ENCODE measurements at places on chromosomes 4 and X.

GRCh38 chr4:168685136-168685809 is 188.4 kb downstream of the PALLD start:
- no peak for DNase-seq

DNA sequence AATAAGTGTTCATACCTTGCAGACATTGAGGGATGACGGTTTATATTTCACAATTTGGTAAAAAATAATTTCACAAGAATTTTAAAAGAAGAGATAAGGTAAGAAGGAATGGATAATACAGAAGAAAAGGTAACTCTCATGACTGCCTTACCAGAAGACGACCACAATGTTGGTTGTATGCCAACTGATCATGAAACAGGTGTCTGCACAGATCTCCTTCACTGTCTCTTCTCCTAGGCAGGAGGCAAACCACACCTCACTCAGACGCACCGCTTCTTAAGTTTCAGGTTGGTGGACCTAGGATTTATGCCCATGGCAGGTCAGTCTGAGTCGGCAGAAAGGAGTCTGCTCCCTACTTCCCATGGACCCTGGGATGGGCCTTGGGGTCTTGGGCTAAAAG is 177.2 kb downstream of the VSIG4 start:
- no peak for DNase-seq

DNA sequence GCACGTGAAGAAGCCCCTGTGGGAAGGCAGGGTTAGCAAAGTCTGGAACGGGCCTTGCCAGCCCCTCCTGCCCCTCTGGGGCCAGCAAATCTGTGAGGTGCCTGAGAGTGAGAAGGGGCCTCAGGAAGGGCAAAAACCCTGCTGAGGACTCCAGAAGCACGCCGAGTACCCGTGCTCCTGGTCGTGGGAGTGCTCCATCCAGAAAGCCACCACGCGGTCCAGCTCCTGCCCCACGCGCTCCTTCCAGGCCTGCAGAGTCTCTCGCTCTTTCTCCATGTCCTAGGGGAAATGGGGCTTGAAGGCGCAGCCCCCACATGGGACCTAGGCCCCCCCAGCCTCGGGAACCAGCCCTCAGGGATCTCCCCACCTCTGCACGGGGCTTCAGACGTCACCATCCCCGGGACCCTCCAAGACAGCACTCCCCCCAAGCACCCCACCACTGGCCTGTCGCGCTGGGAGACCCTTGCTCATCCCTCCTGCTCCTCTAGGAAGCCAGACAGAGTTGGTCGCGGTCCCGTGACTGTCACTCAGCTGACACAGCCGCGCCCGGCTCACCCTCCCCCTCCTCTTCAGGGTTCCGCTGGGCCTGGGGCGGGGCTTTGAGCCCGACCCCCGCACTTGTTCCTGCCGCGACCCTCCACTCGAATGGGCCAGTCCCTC is at the start of gene RENBP:
TSS of gene RENBP (minus strand) at position 504 of the 660 bp plus-strand sequence. CDS start at position 471, 33 bp downstream.
- DNase-seq: no peak

DNA sequence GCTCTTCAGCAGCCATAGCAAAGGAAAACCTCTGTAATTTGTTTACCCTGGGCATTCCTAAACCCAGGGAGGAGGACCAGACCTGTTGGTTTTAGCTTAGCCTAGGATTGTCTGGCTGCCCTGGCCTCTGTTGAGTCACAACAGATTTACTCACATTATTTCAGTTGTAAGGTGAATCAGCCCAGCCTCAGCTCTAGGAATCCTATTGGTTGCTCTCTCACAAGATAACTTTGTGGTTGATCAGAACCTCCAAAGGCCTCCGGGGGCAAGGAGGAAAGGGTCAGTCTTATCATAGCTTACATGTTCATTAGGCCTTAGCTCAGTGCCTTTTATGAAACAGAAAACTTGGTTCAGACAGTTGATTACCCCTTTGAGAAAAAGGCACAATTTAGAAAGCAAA is 41.0 kb downstream of the PDK3 start:
- DNase-seq: no peak

- no peak for DNase-seq
Observed at GRCh38 chr4:159705334-159705733, 602.5 kb downstream of the RAPGEF2 start.
